Smooth muscle cell of bladder (primary cell): ENCODE measurements at places on chromosomes 12 and 14. TPM values are rescaled to one million over a fixed set of nuclear protein-coding genes. Genes with fewer than 3 reads are reported as not detected.

The CMKLR1 gene
- 0.09 and 0.14 TPM in 2 replicates for total RNA-seq

The DDX11 gene
- 5.5 and 13.5 TPM in 2 replicates for total RNA-seq

The NAV3 gene
- total RNA-seq = 42.1 and 57.8 TPM in 2 replicates

The ARHGEF25 gene
- 22.3 and 40.6 TPM in 2 replicates for total RNA-seq

The TRMT61A gene
- total RNA-seq = 5.1 and 7.3 TPM in 2 replicates

The MRPL52 gene
- total RNA-seq = 39.1 and 41.8 TPM in 2 replicates

The IL22 gene
- total RNA-seq = not detected in 2 replicates

The TMEM30B gene
- total RNA-seq = 0.14 and 0.28 TPM in 2 replicates

The CHGA gene
- total RNA-seq = not detected in 2 replicates
